Amygdala (tissue), 56 donors: ENCODE measurements at places on chromosomes 3 and 15.

GRCh38 chr3:58804914-58805313 is 138.3 kb upstream of the FAM3D start:
- no peak for DNase-seq

DNA sequence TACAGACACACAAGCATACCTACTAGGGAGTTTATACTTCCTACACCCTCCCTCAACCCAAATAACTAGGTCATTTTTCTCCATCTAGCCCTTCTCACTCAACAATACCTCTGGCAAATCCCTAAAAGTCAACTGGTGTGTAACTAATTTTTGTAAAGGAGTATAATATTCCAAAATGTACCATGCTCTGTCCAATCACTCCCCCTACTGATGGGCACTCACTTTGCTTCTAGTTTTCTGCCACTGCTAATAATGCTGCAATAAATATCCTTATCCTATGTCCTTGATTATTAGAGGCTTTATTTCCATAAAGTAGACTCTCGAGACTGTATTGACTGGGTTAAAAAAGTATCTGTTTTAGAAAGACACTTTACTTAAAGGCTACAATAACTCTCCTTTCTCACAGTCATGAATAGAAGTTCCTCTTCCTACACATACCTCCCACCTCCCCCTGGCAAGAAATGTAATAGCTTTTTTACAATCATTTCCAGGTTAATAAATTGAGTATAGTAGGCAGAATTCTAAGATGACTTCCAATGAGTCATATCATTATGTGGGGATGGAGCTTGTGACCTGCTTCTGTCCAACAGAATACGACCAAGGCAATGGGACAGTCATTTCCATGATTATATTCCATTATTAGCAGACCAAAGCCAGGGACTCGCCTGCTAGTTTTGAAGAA is 30.0 kb downstream of the SHQ1 start:
- DNase-seq: no peak

GRCh38 chr15:72242775-72243370 is 11.9 kb upstream of the PKM start:
- no peak for DNase-seq

DNA sequence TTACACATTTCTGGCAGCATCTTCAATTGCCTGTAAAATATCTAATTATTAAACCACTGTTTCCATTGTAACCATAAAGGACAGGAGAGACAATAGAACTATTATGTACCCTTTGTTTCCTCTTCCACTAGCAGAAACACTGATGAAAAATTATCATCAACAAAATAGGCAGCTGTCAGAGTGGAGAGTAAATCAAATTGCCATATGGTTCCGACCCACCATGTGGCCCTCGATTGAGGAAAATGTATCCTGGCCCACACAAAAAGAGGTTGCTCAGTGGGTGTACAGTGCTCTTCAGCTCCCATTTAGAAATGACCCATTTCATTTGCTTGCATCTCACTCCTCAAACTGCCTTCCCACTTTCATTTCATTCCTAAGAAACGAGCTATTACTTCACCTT is 570.6 kb upstream of the UBE2E2 start:
- no peak for DNase-seq

DNA sequence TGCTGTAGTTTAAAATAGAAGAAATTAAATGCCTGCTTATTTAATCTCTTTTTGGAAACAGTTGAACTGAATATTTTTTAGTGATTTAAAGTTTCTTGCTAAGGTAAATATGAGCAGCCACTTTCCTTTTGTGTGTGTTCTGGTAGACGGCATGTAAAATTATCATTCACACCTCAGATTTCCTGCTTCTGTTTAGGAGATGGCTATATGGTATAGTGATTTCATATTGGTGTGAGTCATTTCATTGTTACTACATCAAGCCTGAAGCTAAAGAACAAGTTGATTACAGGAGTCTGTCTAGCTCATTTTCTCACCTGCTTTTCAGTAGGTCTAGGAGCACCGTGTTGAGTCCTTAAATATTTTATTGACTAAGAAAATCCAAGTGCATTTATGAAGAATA is 2.2 kb downstream of the LRCH3 start:
- no peak for DNase-seq

GRCh38 chr3:124168271-124168670 is 176.3 kb upstream of the ROPN1 start:
- no peak for DNase-seq

DNA sequence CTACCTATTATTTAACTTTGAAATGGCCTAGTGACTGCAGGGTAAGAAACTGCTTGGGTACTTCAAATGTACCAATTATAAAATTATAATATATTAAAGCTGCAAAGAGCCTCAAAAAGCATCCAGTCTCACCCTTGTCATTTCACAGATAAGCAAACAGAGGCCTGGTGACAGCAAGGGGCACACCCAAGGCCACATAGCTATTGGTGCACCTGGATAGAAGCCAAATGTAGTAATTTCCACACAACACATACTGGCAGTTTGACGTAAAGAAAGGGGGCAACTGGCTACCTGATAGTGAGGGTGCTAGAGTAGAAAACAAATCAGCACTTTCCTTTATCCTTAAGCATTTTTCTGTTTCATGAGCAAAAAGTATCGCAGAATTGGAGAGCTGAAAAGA is 51.1 kb downstream of the IFT57 start:
- DNase-seq: no peak

DNA sequence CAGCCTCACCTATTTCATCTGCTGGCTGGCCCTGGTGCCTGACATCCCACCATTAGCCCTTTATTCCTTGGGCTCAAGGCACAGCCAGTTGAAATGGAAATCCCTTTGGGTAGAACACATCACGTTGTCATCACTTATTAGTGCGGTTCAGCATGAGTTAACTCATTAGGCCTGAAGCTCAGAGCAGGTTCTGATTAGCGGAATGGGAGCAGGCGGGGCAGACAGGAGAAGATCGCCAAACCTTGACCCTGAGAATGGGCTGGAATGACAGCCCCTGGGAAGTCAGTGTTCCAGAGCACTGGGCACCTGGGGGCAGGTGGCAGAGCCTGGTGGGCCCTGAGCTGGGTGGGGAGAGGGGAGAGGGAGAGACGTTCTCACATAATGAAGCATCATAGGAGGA is 5.8 kb downstream of the ITGA11 start:
- no peak for DNase-seq

DNA sequence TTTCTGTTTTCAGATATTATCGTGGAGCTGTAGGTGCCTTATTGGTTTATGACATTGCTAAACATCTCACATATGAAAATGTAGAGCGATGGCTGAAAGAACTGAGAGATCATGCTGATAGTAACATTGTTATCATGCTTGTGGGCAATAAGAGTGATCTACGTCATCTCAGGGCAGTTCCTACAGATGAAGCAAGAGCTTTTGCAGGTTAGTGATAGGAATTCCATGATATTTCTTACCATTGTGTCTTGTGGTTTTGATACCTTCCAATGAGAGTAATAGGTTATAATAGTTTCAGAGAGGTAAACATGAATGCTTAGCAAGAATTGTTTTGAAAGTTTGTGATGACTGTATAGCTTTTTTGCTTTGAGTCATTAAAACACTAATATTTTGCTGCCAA is 8.5 kb downstream of the RAB11A start:
- no peak for DNase-seq

DNA sequence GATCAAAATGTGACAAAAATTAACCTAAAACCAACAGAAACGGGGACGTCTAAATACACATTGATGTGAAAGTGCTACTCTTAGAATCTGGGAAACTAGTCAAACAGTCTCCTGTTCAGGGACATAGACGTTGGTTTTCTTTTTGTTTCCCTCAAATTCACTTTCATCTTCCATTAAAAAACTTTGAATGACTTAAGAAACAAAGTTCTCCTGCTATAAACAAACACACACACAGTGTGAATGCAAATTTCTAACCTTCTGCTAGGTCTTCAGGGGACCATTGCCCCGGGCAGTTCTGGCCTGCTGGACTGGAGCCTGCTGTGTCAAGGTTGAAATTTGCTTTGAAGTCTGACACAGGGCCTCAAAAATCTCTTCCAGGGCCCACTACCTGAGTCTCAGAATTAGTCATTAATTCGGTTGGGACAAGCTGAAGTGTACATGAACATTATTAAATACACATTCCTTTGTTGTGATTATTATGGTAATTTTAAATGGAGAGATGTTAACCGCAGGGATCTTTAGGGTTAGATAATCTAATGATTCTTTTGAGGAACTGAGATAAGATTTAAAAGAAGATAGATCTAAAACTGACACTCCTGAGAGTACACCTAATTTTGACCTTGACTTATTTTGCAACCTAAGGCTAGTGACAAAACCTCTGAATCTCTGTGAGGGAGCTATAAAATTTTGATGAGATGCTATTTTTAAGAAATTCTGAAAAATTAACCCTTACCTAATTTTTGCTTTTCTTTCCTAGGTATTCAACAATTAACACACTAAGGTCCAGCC is 1260.4 kb downstream of the ROBO1 start:
- no peak for DNase-seq

GRCh38 chr3:154900816-154901215 is 179.3 kb upstream of the MME start:
- DNase-seq: no peak

DNA sequence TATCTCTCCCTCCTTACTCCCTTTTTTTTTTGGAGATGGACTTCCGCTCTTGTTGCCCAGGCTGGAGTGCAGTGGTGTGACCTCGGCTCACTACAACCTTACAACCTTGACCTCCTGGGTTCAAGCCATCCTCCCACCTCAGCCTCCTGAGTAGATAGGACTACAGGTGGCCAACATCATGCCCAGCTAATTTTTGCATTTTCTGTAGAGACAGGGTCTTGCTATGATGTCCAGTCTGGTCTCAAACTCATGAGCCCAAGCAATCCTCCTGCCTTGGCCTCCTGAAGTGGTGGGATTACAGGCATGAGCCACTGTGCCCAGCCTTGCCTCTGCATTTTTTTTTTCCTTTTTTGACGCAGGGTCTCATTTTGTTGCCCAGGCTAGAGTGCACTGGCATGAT is 17.1 kb downstream of the STAG1 start:
- no peak for DNase-seq

DNA sequence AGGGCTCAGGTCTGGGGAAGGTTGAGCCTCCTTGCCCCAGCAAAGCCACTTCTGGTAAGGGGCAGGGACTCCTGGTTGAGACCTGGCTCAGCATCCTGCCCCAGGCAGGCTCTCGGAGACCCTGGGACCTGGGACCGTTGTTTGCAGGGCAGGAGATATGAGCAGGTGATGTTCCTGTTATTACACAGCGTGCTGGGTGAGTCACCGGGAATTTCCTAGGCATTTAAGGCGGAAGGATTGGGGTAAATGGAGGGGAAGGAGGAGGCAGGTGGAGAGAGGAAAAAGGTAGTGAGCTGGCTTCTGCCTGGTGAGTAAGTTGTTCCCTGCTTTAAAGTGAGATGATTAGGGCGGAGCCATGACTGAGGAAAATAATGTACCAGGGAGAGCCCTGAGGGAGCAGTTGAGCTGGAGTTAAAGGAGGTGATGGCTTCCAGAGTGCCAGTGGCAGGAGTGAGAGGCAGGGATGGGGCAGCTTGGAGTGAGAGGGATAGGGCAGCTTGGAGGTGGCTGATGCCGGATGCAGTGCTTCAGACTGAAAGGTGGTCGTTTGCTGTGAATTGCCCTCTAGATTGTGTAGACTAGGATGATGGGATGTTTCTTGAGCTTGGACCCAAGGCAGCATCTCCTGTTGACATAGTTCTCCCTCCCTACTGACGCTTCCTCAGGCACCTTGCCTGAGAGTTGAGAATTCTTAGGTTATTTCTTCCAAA is 79.4 kb downstream of the AAGAB start:
- no peak for DNase-seq

DNA sequence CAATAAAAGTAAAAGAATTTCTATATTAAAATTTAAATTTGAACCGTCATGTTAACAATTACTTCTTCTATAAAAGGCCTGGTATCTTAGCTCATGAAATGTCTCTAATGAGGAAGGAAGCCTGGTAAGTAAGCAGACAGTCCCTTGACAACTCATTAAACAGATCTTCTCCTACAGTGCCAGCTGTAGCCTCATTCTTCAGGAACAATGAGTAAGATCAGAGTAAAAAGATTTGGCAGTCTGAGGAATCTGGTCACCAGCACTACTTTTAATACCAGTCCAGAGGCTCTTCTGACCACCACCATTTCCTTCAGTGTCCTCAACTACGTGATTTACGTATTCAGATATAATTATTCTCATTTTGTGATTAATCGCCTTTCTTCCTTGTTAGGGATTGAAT is 955.0 kb upstream of the ALCAM start:
- no peak for DNase-seq

DNA sequence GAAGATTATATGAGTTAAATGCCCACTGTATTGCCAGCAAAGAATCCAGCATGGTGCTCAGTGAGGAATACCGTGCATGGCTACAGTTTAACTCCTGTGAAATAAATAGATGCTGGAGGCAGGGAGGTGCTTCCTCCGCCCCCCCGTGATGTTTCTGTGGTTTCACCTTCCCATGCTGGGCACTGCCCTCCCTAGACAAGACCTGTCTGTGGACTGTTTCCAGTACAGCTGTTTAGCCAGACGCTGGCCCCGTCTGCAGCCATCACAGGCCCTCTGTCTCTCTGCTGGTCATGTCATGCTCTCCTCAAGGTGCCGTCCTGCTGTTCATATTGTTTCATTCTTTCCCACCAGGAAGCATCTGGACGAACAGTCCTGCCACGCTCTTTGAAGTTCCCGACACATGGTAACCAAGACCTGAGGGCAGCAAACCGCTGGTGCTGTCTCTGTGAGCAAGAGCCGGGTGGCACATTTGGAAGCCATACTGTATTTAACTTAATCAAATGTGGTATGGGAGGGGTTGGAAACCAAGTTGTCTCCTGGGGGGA is 31.4 kb downstream of the GOLGA8S start:
- DNase-seq: no peak

GRCh38 chr3:142586803-142587406 is 8.4 kb upstream of the ATR start:
- no peak for DNase-seq

DNA sequence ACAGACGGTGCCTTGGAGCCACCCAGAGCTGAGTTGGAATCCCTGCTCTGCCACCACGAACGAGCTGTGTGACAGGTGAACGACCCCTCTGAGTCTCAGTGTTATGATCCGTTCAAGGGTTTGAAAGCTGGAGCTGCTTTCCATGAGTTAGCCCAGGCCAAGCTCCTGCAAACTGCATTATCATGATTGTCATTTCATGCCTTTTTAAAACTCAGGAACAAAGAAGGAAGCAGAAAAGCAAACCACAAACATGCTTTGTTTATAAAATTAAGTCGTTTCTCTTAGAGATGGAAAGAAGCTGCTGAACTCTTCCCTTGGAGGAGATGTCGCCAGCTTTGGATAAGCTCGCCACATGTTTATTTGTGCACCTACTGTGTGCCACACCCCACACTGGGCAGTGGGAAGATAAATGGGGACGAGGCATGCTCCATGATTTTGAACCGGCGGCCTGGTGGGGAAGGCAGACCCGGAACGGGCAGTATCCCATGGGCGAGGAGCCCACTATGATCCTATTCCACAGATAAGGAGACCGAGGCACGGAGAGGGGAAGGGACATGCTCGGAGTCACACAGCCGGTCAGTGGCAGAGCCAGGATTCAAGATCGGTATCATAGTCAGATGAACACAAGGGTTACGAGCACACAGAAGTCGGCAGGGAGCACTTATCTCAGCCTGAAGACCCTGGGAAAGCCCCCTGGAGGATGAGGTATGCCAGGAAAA is 15.9 kb downstream of the HRH1 start:
- DNase-seq: no peak
